Stimulated activated CD4-positive, alpha-beta T cell treated with anti-CD3 and anti-CD28 coated beads, Interleukin-1b, Interleukin-23, amount 100 ng/mL, for 1 hour (primary cell): ENCODE measurements at places on chromosomes 16 and 17.

GRCh38 chr17:68807998-68808772 lies 147.0 kb downstream of the ABCA8 start:
- no peak for DNase-seq

DNA sequence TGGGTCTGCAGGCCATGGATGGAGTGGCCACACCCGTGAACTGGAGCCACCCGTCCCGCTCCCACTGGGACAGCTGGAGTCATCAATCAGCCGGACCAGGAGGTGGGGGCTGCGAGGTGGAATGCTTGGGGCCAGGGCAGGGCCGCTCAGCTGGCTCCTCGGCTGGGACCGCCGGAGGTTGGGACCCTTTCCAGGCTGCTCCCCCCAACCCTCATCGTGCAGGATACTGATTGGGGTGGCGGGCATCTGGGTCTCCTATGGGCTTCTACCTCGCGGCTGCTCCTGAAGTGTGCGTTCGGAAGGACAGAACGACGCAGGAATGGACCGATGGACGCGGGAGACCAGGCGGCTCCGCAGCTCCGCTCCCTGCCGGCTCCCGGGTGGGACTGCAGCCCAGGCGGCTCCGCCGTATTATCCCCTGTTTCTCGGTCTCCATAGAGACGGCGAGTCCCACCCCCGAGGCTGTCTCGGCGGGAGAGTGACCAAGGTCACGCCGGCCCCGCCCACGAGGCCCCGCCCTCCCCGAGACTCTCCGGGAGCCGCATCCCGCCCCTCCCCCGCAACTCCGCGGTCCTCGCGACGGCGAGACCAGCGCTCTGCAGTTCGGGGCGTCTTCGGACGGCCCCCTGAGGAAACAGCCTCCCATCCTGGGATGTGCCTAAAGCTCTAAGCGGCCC lies at the start of gene TPPP3:
TPPP3 (minus strand) TSS at position 388 of the 677 bp plus-strand sequence. CDS start 2,387 bp downstream, outside the sequence.
- DNase-seq, result no peak

GRCh38 chr17:4788807-4789700 lies at the start of gene GLTPD2:
Gene GLTPD2, plus strand, starts transcription at chr17:4788964. Its CDS starts 48 bp downstream, at chr17:4789012.
- no peak for DNase-seq

GRCh38 chr16:46688101-46688653 lies 801 bp downstream of the VPS35 start:
- no peak for DNase-seq

GRCh38 chr17:2689411-2690164 lies 22.0 kb downstream of the CLUH start:
- DNase-seq, result no peak

GRCh38 chr16:25298165-25298872 lies 40.7 kb upstream of the ZKSCAN2 start:
- DNase-seq, result no peak

DNA sequence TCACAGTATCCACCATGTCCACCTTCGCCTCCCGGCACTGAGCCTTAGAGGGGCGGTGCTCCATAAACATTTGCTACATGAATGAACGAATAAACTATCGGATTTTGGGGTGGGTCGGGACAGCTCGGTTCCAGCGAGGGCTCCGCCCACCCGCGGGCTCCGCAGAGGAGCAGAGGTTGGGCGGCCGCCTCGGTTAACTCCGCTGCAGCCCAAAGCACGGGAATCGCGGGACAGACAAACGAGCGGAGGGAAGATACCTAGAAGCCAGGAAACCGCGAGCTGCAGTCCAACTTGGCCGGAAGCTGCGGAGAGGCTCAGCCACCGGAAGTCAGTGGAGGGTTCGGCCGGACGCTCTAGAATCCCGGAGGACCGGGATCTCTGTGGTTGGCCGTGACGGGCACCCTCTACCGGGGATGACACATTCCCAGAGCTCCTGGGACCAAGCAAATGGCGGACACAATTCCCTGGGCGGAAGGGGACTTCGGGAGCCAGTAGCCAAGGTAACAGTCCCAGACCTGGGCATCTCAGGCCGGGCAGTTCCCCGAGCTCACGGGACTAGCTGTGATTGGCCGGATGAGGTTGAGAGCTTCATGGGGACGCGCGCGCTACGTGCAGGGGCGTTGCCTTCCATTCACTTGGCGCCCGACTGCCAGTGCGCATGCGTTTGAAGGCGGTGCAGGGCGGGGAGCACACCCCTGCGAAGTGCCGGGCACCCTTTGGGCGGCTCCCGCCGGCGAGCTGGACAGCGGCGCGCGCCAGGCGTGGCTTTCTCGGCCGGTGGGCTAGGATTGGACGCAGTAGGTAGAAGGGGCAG lies 489 bp upstream of the MAPK7 start:
- DNase-seq, result peak; percentile 86
